ENCODE measurements at places on chromosomes 5 and 9. TPM values are rescaled to one million over a fixed set of nuclear protein-coding genes. Genes with fewer than 3 reads are reported as not detected.

DNA sequence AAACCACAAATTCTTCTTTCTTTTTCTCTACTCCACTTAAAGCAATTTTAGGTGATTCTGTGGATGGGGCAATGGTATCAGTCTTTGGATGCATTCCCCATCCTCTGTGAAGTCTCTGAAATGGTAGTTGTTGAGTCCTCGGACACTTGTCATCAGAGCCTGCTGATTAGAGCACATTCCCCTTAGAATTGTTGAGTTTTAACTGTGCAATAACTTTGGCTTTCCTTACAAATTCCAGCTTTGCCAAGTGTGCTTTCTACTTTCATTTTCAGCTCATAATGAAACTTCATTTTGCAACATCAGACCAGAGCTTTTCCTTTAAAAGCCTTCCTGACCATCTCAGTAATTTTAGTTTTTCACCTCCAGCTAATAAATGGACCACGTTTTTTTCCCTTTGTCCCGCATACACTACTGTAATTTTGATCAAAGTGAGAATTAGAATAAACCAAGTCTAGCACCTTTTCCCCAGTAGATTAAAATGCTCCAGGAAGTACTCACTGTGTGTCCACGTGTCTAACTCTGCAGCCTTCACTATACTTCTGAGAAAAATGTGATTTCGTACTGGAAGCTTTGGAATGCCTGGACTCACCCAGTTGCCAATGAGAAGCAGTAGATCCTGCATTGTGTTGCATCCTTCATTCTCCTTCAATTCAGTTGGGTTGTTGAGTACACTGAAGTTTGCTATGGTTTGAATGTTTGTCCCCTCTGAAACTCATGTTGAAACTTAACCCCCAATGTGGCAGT, 135.6 kb downstream of the NTRK2 start:
- no peak for DNase-seq

DNA sequence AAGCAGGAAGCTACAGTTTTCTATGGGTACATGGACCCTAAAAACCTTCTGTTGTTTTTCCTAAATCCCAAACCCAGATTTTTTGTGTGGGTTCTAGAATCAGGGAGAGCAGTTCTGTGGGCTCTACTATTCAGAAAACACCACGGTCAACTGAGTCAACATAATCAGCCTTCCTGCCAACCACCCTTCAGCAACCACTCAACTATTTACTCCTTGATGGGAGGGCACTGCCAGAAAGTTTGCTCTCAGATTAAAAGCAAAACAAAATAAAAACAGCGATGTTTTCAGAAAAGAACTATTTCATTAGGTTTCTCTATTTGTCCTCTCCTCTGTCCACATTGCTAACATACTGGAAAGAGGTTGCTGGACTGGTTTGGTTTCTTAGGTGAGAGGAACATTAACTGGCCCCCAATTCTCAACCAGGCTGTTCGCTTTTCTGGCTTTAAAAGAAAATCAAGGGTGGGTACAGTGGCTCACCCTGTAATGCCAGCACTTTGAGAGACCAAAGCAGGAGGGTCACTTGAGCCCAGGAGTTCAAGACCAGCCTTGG, 72.3 kb downstream of the GCNT1 start:
- DNase-seq: no peak

DNA sequence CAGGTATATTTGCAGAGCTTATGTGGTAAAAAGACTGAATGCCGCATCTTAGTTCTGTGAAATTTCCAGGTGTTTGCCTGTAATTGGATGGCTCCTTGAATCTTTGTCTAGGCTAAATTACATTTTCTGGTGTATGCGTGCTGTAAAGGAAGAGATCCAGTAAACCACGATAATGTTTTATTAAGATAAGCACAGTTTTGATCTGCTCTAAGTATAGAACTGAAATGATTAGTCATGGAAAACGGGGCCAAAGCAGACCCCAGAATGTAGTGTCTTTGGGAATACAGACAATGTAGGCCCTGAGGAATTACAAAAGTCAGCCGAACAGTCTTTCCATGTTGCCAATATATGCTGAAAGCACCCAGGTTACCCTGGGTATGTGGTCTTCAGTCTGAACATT, 257.3 kb downstream of the FANCC start:
- DNase-seq: no peak

- no peak for DNase-seq
Observed at GRCh38 chr9:119873877-119874276, 504.6 kb upstream of the BRINP1 start.

- DNase-seq: peak; percentile 92
Observed at GRCh38 chr9:136533775-136534157, 12.1 kb downstream of the NOTCH1 start.

DNA sequence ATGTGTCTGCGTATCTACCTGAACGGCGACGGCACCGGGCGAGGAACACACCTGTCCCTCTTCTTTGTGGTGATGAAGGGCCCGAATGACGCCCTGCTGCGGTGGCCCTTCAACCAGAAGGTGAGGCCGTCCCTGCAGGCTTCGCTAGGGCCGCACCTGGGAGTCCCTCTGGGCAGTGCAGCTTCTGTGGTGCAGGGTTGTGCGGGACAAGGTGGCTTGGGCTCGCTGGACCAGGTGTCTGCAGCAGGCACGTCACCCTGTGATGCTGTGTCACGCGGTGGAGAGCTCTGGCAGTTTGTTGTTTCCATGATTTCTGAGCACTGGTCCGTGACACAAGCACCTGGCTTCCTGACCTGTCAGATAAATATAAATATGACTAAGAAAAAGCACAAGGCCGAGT, 20.7 kb downstream of the FBXW5 start:
- no peak for DNase-seq

DNA sequence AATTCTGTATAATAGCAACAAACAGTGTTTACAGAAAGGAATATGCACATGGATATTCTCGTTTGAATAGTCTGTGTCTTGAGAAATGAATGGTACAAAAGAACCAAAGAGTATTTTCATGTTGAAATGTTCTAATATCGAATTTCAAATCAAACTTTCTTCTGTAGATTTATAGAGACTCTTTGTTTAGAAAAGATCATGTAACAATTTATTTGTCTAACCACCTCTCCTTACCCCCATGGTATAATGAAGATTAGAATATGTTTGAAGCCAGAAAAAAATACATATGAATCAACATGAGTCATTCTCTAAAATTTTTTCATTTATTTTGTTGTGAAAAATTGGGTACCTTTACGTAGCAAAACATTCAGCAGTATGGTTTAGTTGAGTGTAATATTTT, 285.6 kb downstream of the PRR16 start:
- DNase-seq: no peak

- DNase-seq: peak; percentile 86
Observed at GRCh38 chr9:35611230-35611797, 6.3 kb downstream of the TESK1 start.

- DNase-seq: no peak
Observed at GRCh38 chr5:137115152-137115551, 384.0 kb downstream of the SPOCK1 start.

- no peak for DNase-seq
Observed at GRCh38 chr5:147547730-147548129, 37.9 kb upstream of the DPYSL3 start.

GRCh38 chr9:86700629-86701028, 246.7 kb downstream of the GAS1 start:
- no peak for DNase-seq

DNA sequence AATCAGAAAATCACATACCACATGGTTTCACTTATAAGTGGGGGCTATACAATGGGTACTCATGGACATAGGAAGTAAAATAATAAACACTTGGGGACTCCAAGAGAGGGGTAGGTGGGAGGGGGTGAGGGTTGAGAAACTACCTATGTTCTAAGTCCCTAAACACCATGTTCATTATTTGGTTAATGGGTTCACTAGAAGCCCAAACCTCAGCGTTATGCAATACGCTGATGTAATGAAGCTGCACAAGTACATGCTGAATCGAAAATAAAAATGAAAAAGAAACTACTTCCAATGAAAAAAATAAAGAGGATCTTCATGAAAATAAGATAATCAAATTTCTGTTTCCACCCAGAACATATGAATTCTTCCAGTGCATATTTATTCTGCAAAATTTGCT, 208.5 kb downstream of the TMEM161B start:
- no peak for DNase-seq

TNFSF8 gene
- 148 TPM for total RNA-seq

DRD1 gene
- total RNA-seq: not detected

RNF183 gene
- 0.12 TPM for total RNA-seq

ZNF454 gene
- total RNA-seq: not detected

LPAR1 gene
- total RNA-seq: not detected

F2RL2 gene
- total RNA-seq: not detected

ASPN gene
- total RNA-seq: not detected

HNRNPA0 gene
- 38.3 TPM for total RNA-seq

Measured in activated CD4-positive, alpha-beta T cell treated with anti-CD3 and anti-CD28 coated beads, Interleukin-2, amount 10 ng/mL, durations not matched to agents 24 days and 14 days (primary cell).